ENCODE measurements at places on chromosomes 13 and 19.

DNA sequence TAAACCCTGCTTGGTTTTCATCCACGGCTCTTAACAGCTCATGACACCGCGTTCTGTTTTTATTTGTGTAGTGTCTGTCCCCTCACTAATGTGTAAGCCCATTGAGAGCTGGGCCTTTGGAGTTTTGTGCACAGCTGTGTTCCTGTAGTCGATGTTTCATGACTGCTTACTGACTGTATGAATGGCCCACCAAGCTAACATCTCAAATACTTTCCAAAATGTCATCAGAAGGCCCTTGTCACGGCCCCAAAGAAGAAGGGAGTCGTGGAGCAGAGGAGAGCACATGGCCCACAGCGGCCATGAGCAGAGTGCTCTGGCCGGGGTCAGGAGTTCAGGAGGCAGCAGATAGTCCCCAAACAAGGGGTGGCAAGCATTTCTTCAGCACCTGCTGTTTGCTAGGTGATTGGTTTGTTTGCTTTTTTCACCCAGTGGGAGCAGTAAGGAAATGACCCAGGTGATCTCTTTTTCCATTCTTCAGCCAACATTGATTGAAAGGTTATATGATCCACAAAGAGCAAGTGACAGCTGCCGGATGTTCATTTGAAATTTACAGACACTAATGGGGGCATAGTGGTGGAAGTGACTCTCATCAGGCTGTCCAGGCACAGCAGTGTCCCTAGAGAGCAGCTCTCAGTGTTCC, 315.2 kb downstream of the ATP8A2 start:
- no peak for DNase-seq

DNA sequence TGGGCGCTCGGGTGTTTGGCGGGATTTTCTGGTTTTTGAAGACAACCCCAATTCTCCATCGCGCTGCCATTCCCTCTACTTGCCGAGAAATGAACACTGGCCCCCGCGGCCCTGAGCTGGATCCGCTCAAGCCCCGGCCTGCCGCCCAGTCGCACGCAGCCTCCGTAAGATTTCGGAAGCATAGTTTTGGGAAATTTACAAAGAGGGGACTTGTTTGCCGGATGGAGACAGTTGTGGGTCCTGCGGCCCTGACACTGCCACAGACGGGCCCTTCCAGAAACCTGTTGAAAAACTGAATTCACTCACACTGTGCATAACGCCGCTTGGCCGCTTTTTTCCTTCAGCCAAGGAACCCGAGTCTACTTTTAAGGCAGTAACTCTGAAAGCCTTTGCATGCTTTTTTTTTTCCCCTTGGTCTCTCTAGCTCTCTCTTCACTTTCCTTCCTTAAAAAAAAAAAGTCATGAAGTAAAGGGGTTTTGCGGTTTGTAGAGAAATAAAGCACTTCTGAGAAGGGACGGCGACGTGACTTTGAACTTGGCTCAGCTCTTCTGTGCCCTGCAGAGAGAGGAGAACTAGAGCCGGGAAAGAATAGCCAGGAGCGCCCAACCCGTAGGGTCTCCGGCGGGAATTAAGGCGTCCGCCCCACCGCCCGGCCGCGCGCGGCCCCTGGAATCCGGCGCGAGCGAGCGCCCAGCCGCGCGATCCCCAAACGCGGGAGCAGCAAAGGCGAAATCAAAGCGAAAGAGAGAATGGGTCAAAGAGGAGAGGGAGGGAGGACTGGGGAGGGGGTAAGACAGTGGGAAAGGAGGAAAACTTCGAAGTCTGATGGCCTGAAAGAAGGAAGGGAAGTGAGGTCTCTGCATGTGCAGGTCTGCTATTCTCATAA, 3.4 kb upstream of the ZIC2 start:
- DNase-seq, result no peak

DNA sequence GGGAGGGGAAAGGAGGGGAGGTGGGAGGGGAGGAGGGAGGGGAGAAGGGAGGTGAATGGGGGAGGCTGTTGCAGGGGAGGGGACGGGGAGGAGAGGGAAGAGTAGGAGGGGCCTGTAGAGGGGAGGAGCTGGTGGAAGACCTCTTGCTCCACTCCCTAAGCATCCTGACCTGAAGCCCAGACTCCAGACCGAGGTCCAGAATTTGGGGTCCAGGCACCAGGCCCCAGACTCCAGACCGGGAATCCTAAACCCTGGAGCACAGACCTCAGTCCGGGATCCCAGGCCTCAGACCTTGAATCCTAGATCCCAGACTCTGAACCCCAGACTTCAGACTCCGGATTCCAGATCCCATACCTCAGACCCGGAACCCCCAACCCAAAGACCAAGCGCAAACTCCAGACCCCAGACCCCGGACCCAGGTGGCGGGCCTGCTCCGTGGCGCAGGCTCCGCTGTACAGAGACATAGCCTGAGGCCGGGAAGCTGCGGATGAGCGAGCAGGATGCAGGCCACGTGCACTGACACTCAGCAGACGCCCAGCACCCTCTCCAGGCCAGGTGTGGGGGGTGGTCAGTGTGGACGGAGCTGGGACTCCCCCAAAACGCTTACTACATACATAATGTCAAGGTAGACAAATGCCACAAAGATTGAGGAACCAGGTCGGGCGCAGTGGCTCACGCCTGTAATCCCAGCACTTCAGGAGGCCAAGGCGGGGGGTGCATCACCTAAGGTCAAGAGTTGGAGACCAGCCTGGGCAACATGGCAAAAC, 710 bp upstream of the BTBD2 start:
- peak; percentile 66 for DNase-seq

DNA sequence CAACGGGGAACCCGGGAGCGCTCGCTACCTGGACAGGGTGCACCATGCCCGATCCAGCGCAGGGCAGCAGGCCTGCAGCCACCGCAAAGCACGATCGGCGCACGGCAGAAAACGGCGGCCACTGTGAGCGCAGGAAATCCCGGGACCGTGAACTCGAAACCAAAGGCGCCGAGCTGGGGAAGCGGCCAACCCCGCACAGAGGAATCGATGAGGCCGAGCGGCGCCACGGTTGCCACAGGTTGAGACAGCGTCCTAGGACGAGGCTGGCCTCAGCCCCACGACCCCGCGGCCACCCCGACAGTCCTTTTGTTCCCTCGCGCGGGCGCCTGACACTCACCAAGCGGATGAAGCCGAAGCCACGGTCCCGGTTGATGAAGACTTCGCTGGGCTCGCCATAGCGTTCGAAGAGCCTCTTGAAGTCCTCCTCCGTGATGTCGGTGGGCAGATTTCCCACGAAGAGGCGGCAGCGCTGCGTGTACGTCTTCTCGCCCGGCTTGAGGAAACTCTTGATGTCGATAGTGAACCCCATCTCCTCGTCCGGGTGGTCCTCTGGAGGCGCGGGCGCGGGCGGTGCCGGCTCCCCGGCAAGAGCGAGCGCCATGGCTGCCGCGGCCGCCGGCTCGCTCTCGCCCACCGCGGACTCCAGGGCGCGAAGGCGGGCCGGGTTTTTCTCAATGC, 557 bp downstream of the PSPC1 start:
- DNase-seq, result peak; percentile 44

GRCh38 chr13:47896546-47896945, 104.5 kb downstream of the SUCLA2 start:
- no peak for DNase-seq

Measured in mammary epithelial cell (primary cell).